Testis (tissue), 5 donors: ENCODE measurements at places on chromosomes 3 and 15. TPM values are rescaled to one million over a fixed set of nuclear protein-coding genes. Genes with fewer than 3 reads are reported as not detected.

Gene IQCF5
- 34.3 TPM for total RNA-seq

Gene SLCO3A1
- total RNA-seq = 77.2 TPM

Gene SNX22
- total RNA-seq = 2.0 TPM

Gene XYLB
- total RNA-seq = 5.9 TPM

Gene WNT7A
- total RNA-seq = 1.1 TPM

Gene ANKRD34C
- 0.12 TPM for total RNA-seq

Gene TM4SF1
- 24.9 TPM for total RNA-seq

Gene COL6A5
- total RNA-seq = 2.0 TPM

Gene COL8A1
- total RNA-seq = 1.1 TPM

Gene HGD
- 1.2 TPM for total RNA-seq

Gene LNP1
- 14.1 TPM for total RNA-seq

Gene SETD5
- total RNA-seq = 168 TPM

Gene GRK7
- not detected for total RNA-seq

Gene CFAP100
- total RNA-seq = 56.2 TPM

Gene SEC61A1
- 137 TPM for total RNA-seq

Gene BUB1B
- 38.6 TPM for total RNA-seq

Gene CNTN4
- 19.6 TPM for total RNA-seq

Gene RASL12
- total RNA-seq = 75.2 TPM

Gene CPLX3
- total RNA-seq = 3.7 TPM

Gene GADL1
- not detected for total RNA-seq

Gene TRIM42
- 12.5 TPM for total RNA-seq

Gene PXK
- total RNA-seq = 31.3 TPM

Gene DGKG
- total RNA-seq = 0.68 TPM

Gene CCR3
- total RNA-seq = not detected

Gene TP63
- total RNA-seq = 10.5 TPM

Gene LRRC31
- 0.19 TPM for total RNA-seq

Gene ANKUB1
- 3.3 TPM for total RNA-seq

Gene ADAMTS17
- total RNA-seq = 17.8 TPM

Gene HCN4
- 12.6 TPM for total RNA-seq

Gene APBA2
- 29.5 TPM for total RNA-seq

Gene SST
- total RNA-seq = not detected

Gene SAMMSON
- total RNA-seq = 3.8 TPM

Gene TMEM207
- total RNA-seq = 0.19 TPM

Gene CCR5
- total RNA-seq = not detected

Gene CDCP1
- 1.1 TPM for total RNA-seq

Gene SPRED1
- total RNA-seq = 12.9 TPM

Gene GOLGA8T
- 4.1 TPM for total RNA-seq

Gene ZKSCAN7
- total RNA-seq = 20.1 TPM

Gene CHRNA3
- total RNA-seq = 5.7 TPM

Gene SCAMP5
- total RNA-seq = 25.3 TPM

Gene C3orf80
- 0.63 TPM for total RNA-seq

Gene BOC
- total RNA-seq = 24.5 TPM

Gene PFKFB4
- 136 TPM for total RNA-seq

Gene SI
- total RNA-seq = 1.5 TPM

Gene PSTPIP1
- 5.0 TPM for total RNA-seq

Gene ECE2
- 1.4 TPM for total RNA-seq

Gene CLCN2
- 118 TPM for total RNA-seq

Gene MYLK
- 168 TPM for total RNA-seq

Gene CYP1A2
- 0.31 TPM for total RNA-seq

Gene CAV3
- total RNA-seq = not detected
